Neural progenitor cell (in vitro differentiated cells): ENCODE measurements at places on chromosomes 5 and 9.

DNA sequence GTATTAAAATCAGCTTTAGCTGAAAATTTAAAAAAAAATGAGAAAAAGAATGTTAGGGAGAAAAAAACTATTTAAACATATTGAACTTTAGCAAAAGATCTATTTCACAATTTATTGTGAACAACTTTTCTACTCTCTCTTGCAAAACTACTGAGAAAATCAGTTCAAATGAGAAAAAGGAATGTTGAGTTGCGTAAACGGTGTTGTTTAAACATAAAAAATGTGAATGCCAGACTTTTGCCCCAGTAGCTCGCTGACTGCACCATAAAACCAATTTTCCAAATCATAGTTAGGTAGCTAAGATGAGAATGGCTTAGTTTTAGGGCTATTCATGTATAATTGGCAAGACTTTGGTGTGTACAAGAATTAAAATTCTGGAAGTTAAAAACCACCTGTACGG, 13.4 kb upstream of the RAD23B start:
- H3K4me3 ChIP-seq: no peak overlapping the region
- H3K4me1 ChIP-seq: no peaks in the 10 kb centered on the region
- no peaks in the 10 kb centered on the region for H3K27me3 ChIP-seq
- no peak overlapping the region for H3K27ac ChIP-seq
- no peaks in the 10 kb centered on the region for H3K36me3 ChIP-seq
- no peak for DNase-seq

DNA sequence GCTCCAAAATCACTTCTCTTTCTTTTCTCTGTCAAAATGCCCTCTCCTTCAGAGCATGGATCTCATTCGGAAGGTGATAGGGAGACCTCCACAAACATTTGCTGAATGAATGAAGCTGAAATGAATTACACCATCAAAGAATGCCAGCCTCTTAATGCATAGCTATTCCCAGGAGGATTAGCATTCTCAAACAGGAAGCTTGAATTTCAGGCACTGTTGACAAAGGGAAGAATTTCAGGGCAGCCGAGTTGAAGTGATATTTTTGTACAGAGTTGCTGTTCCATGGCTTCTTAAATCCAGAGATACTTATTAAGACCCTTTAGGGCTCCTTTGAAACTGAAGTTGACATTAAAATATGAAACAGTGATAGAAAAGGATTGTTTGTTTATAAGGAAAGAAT, 18.8 kb downstream of the HBEGF start:
- H3K27me3 ChIP-seq: no peaks in the 10 kb centered on the region
- peak overlapping the region; percentile 1 for H3K4me3 ChIP-seq
- H3K4me1 ChIP-seq: peaks cover 19% of the 10 kb centered on the region
- DNase-seq: peak; percentile 72
- no peaks in the 10 kb centered on the region for H3K36me3 ChIP-seq

- H3K36me3 ChIP-seq: no peaks in the 10 kb centered on the region
- DNase-seq: no peak
- H3K4me3 ChIP-seq: no peak overlapping the region
- H3K27ac ChIP-seq: no peak overlapping the region
- H3K27me3 ChIP-seq: no peaks in the 10 kb centered on the region
Observed at GRCh38 chr5:156182174-156182967, 144.6 kb upstream of the SGCD start.

- peaks cover 41% of the 10 kb centered on the region for H3K4me1 ChIP-seq
- H3K4me3 ChIP-seq: peak overlapping the region; percentile 94
- no peaks in the 10 kb centered on the region for H3K36me3 ChIP-seq
- peak; percentile 85 for DNase-seq
Observed at GRCh38 chr9:128554155-128554862, 1.9 kb downstream of the SPTAN1 start.

DNA sequence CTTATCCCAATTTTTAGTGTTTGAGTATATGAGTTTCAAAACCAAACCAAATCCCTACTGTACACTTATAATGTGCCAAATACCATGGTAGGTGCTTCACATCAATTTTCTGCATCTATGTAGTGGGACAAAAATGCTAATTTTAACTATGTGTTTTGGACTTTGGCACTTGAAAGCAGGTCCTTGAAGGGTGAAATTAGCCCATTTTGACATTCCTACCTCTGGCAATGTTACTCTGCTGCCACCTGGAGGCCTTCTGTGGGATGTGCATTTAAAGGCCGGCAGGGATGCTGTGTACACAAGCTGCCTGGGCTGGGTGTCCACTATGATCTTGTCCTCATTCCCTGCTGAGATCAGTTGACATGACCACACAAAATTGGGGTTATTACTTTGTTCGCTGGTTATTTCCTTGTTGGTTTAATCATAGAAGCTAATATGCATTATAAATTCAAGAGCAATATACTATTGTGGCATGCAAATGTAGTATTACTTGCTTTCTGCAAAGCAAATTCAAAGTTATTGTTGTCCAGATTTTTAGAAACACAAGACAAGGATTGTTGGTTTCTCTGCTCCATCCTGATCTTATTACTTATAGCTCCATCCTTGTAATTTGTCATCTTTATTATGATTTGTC, 166.8 kb downstream of the ARHGEF28 start:
- DNase-seq: peak; percentile 75
- H3K27me3 ChIP-seq: no peaks in the 10 kb centered on the region
- no peak overlapping the region for H3K27ac ChIP-seq
- H3K36me3 ChIP-seq: no peaks in the 10 kb centered on the region
- no peak overlapping the region for H3K4me3 ChIP-seq
- no peaks in the 10 kb centered on the region for H3K4me1 ChIP-seq

- H3K27me3 ChIP-seq: peaks cover 4% of the 10 kb centered on the region
- no peaks in the 10 kb centered on the region for H3K36me3 ChIP-seq
- H3K4me1 ChIP-seq: no peaks in the 10 kb centered on the region
- no peak overlapping the region for H3K4me3 ChIP-seq
Observed at GRCh38 chr9:127216888-127217217, 47.7 kb upstream of the GARNL3 start.

DNA sequence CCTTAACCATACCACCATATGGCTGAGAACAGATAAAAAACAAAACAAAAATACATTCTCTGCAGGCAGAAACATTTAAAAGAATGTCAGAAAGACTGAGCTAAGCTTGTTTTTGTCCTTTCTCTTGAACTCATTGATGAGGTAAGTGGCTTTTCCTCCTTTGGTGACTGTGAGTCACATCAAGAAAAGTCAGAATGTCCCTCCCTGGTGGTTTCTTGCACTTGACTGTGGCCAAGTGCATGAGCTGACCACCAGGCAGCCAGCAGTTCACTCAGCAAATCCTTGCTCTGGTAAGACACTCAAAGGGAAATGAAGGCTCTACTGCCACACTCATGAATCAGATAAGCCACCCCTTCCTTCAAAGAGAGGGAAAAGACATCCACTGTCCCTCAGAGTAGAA, 970.9 kb downstream of the TAF11L14 start:
- no peaks in the 10 kb centered on the region for H3K4me1 ChIP-seq
- no peaks in the 10 kb centered on the region for H3K27me3 ChIP-seq
- DNase-seq: no peak
- no peak overlapping the region for H3K27ac ChIP-seq

DNA sequence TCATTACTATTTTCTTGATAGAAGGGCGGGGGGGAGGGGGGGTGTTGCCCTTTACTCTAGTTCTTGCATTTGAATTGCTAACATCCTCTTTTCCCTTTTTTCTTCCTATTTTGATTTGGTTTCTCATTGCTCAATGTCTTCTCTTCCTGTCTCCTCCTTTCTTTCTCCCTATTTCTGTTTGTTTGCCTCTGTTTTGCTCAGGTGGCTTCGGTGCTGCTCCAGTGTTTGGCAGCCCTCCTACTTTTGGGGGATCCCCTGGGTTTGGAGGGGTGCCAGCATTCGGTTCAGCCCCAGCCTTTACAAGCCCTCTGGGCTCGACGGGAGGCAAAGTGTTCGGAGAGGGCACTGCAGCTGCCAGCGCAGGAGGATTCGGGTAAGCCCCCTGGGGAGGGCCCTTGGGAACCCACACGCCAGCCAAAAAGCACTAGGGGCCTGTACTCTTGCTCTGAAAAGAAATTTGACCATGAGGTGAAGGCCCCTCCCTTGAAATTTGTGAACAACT, 48.3 kb downstream of the FAM78A start:
- peaks cover 10% of the 10 kb centered on the region for H3K4me1 ChIP-seq
- DNase-seq: no peak

DNA sequence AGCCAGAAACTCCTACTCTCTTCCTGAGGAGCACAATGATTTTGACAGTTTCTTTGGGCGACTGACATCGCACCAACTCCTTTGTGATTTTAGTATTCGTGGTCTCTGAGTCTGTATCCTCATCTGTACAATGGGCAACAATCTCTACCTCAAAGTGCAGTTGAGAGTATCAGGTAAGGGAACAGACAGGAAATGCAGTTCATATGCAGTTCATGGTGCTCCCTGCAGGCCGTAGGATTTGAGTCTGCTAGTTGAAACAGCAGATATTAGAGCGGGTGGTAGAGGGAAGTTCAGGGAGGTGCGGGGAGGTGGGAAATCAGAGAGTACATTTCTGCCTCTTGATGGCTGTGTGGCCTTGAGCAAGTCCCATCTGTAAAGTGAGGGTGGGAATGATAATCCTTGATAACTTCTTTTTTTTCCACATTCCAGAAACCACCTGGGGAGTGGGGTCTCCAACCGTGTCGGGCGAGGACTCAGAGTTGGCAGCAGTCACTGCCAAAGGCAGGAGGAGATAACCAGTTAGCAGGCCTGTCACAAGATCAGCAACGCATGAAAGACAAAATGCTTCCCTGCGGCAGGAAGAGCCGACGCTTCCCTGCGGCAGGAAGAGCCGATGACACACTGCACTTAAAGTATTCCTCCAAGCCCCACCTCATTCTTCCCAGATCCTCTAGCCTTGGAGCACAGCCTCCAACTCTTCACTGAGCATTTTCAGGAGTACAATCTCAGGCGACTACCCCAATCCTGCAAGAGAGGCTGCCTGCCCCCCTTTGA, 6.0 kb upstream of the NEK6 start:
- H3K36me3 ChIP-seq: no peaks in the 10 kb centered on the region
- no peak overlapping the region for H3K4me3 ChIP-seq
- no peak overlapping the region for H3K27ac ChIP-seq
- H3K4me1 ChIP-seq: peaks cover 4% of the 10 kb centered on the region
- no peak for DNase-seq
